ENCODE measurements at places on chromosomes 3 and 15.

GRCh38 chr15:30921781-30922479, 18.2 kb downstream of the FAN1 start:
- DNase-seq, result no peak

- no peak for DNase-seq
These were observed 2.3 kb upstream of the DNAH1 start for GRCh38 chr3:52313774-52314188.

GRCh38 chr3:55746808-55747413, 259.8 kb upstream of the WNT5A start:
- DNase-seq, result no peak

GRCh38 chr3:4290272-4290893, 12.8 kb upstream of the SETMAR start:
- peak; percentile 26 for DNase-seq

DNA sequence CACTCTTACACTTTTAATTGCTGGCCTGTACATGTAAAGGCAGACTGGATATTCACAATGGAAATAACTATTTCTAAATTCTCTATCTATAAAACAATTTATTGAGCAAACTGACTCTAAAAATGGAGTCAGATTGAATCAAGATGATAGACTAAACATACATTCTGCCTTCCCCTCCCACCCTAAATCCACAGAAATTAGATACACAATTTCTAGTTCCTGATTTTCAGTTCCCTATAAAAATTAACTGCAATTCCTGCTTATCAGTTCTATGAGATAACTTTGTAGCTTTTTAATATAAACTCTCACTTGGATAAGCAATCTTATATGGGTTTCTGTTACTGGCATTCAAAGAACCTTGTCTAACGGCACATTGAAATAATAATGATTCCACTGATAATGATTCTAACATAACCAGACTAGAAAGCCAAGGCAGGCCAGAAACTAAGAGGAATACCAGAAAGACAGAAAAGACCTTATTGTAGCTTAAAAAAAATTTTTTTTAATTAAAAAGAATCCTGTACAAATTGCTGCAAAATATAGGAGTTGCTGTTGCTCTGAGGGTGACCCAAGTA, 33.1 kb downstream of the TBC1D5 start:
- no peak for DNase-seq

DNA sequence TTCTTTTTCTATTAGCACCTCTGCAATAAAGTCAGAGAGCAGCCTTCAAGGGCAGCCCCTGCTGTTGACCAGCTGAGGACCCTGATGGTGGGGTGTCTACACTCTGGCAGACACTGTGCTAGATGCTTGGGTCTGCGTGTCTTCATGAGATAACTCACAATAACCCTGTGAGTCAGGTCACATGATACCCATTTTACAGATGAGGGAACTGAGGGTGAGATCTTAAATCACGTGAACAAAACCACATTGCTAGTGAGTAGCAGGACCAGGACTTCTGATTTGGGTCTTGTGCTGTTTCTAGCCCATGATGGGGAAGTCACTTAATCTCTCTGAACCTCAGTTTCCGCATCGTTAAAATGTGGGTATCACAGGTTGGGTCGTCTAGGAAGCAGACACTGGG, 118.5 kb upstream of the LIPC start:
- DNase-seq, result no peak

- no peak for DNase-seq
These were observed 56.6 kb downstream of the SEC22A start for GRCh38 chr3:123258359-123258758.

DNA sequence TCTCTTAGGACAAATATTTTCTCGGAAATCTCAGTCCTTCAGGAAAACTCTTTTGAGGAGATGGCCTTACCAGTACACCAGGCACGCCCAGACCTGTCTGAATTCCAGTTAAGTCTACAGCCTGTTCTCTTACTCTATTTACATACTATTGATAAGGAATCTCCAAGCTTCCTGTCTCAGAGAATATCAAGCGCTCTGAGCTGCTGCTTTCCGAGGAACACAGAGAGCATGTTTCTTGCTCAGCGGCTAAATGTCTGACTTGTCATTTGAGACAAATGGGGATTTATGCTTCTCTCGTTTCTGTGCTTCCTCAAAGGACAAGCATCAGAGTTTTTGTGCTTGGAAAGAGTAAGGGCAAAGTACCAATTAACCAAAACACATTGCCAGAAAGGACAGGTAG, 112.4 kb upstream of the CCDC54 start:
- DNase-seq, result no peak

GRCh38 chr3:30141178-30141581, 465.2 kb upstream of the TGFBR2 start:
- no peak for DNase-seq

GRCh38 chr3:142268426-142268825, 43.0 kb upstream of the GK5 start:
- no peak for DNase-seq

- DNase-seq, result no peak
These were observed 20.7 kb upstream of the TIMP4 start for GRCh38 chr3:12179441-12179840.

DNA sequence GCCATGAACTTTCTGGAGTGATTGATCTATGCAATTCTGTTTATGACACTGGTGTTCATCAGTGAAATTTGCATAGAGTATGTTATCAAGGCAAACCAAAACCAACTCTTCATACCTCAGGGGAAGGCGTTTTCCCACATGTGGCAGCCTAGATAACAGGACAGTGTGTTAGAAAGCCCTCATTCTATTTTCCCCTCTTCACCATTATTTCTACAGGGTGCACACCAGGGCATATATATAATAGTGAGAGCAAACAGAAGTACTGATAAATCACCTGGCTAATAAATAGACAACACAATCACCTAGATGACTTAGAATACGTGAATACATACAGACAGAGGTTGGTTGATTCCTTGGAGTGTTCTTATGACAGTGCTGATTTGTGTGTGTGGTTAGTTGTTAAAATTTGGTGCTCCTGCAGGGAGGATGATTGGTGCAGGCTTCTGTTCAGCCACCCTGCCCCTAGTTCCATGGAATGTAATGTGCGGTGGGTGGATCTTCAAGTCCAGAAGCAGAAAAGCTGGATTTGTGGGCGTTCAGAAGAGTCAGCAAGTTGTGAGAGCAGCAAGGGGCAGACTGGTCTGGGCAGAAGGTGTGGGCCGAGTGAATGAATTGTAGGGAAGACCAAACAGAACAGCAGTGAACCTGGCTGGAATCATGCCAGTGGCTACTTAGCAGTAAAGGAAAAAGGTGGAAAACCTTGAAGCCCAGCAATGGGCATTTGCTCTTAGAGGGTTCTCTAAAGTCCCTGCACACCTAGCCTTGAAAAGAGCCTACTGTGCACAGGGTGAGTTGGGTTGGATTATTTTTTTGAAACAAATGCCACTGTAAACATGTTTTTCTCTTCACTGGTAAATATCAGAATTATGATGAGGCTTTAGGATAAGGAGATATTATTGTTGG, 11.7 kb upstream of the RARRES1 start:
- DNase-seq, result no peak

DNA sequence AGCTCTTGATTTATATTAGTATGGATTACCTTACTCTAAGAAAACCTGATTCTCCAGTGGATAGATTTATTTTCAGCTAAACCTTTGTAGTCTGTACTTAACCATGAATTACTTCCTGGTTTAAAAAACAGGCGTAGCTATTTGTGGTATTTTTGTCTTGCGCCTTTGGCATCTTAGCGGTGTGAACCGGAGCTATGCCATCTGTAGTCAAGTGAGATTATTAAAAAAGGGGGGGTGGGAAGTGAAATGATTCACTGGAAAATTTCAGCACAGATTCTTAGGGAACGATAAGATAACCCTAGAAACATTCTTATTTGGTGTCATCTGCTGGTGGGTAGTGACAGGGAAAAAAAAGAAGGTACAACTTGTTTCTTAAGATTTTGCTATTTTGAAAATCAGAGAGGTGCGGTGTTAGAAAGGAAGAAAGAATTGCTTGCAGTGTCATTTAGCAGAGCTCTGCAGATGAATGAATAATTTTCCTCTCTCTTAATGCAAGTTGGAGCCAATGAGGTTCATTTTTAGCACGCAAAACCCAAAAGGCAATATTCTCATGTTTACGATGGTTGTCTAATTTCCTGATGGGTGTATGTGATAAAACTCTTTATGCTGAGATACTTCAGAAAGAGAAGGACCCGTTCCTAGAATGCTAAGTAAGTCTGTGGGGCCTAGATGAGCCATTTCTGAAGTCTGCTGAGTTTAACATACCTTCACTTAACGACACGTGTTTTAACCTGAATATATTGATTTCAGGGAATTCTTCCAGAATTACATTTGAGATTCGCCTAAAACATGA, 44.0 kb downstream of the PSMD6 start:
- DNase-seq, result peak; percentile 37

DNA sequence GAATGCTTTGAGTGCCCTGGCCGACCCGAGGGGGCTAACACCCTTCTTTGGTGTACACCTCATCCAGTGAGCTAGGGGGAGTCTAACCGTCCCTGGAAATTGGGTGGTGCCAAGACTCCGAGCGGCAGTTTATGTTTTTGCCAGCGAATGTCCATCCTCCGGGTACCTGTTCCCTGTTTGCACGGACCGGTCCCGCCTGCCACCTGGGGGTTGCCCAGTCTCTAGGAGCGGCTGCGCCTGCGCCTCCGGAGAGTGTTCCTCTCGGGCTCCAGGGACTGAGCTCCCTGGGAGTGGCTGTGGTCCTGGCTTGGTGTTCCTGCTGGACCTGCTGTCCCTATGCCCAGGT, 913 bp upstream of the WNT7A start:
- DNase-seq, result no peak

DNA sequence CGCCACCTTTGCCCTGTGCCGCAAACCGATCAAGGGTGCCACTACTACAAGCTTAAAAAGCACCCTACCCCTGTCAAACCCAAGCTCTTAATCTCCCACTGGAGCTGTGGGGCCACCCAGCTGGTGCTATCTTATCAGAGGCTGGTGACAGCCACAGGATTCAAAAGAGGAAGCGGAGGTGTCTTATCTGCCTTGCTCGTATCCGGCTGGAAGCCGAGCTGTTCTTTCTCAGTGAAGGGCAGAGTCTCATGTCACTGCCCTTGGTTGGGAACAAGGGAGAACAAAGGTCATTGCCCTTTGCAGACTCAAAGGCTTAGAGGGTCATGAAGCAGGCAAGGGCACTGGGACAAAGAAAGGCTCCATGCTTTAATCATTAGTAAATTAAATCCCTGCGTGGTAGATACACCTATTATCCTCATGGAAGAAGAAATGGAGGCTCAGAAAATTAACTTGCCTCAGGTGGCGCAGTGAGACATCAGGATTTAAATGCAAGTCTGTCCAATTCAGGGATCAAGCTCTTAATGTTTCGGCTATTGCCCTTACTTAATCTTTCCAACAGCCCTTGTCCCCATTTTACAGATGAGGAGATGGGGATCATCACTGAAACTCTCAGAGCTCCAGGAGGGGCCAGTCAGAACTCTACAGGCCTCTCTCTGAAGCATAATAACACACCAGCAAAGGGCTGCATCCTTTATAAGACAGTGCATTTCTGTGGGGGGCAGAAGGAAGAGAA, 360.0 kb upstream of the PROK2 start:
- DNase-seq, result peak; percentile 13

DNA sequence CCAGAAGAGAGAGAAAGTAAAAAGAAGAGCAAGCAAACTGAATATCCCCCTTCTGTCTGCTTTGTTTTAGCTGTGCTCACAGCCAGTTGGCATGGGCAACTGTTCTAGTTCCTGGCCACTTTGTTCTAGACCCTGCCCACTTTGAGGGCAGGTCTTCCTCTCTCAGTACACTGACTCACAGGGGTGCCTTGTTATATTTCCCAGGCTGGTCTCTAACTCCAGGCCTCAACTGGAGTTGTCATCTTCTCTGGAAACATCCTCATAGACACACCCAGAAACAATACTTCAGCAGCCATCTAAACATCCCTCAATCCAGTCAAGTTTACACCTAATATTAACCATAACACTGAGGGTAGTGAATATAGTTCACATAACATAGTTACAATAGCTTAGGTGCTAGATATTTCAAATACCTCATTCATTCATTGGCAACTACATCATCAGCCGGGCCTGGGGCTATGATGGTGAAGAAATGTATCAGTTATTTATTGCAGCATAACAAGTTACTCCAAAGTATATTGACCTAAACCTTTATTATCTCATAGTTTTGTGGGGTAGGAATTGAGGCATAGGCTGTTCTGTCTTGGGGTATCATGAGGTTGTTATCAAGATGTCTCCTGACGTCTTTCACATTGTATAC, 106.0 kb downstream of the UBE2E2 start:
- no peak for DNase-seq

DNA sequence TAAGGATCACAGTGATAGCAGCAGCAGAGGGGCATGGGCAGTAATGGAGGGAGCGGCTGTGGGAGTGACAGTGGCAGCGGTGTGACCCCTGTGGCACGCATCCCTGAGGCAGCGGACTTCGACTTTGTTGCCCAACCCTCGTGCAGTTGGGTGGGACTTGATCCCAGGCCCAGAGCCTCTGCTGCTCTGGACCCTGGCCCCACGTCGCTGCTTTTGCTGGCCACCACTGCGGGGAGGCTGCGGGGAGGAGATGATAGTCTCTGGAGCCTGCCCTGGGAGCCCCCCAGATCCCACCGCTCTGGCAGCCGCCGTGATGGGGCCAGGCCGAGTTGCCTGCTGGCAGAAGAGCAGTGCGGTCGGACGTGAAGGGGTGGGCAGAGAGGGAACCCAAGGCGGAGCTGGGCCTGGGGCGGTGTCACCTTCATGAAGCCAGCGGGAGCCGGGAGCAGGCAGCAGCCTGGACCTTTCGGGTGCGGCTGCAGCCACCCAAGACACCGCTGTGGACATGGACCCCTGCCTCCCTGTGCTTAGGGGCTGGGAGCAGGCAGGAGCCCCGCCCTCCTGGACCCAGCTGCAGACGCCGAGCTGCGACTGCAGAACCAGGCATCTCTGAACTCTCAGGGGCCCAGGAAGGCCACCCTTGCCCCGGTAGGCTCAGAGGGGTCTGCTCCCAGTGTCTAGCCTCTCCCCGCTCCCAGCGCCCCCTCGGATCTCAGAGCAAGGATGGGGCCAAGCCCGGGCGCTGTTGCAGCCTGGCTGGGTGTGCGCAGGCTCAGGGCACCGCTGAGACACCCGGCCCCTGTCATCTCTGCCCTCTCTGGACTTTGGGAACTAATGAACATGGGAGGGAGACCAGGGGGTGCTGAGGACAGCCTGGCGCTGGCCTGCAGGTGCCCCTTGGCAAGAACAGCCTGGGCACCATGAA, 38.3 kb downstream of the COMMD2 start:
- no peak for DNase-seq

DNA sequence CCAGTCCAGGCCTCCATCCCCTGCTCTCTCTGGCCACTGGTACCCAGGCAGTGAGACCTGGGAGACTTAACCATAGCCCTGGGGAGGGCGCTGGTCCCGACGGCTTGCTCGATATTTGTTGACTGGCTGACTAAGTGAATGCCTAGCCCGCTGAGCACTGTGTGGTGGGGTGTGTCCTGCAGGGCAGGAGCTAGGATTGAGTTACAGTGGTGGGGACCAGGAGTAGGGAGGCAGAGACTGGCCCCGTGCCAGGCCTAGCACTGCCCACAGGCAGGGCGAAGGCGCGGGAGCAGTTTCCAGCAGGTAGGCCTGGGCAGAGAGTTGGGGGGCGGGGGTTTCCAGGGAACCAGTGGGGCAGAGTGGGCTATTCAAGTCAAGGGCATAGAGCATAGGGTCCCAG, at the start of gene VILL:
TSS of gene VILL (plus strand) at position 260 of the 400 bp plus-strand sequence. CDS start 2,887 bp downstream, outside the sequence.
- DNase-seq, result no peak

Data from activated CD4-positive, alpha-beta T cell treated with anti-CD3 and anti-CD28 coated beads, Interleukin-2, amount 10 ng/mL, durations not matched to agents 7 days and 5 days (primary cell).